ENCODE measurements at places on chromosomes 1 and 21.
A peak's percentile ranks its signal among the peaks of the same experiment; 100 is the strongest.

GRCh38 chr1:205977402-205978014 lies 25.7 kb downstream of the RAB7B start:
- peak; percentile 67 for DNase-seq

GRCh38 chr1:41827991-41828570 lies 90.6 kb downstream of the HIVEP3 start:
- no peak for DNase-seq

- DNase-seq = no peak
Measured at GRCh38 chr1:190615818-190616217, 138.2 kb upstream of the BRINP3 start.

DNA sequence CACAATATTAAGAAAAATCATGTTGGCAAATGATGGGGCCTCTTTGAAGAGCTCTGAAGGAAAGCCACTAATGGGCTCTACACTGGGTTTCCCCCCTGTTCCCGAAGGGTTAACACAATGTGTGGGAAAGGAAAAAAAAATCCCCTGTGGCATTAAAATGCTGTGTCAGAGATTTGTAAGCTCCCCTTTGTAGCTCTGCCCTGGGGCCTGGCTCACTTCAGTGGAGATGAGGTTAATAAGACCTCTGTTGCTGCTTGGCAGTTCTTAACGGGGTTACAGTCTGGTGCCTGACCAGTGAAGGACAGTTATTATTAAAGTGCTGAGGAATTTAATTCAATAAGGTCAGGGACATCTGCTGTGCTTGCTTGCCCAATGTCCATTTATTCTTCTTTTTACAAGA lies 129.7 kb upstream of the UBE2U start:
- DNase-seq = no peak

- DNase-seq = no peak
Measured at GRCh38 chr1:174052621-174053020, 30.5 kb upstream of the RC3H1 start.

DNA sequence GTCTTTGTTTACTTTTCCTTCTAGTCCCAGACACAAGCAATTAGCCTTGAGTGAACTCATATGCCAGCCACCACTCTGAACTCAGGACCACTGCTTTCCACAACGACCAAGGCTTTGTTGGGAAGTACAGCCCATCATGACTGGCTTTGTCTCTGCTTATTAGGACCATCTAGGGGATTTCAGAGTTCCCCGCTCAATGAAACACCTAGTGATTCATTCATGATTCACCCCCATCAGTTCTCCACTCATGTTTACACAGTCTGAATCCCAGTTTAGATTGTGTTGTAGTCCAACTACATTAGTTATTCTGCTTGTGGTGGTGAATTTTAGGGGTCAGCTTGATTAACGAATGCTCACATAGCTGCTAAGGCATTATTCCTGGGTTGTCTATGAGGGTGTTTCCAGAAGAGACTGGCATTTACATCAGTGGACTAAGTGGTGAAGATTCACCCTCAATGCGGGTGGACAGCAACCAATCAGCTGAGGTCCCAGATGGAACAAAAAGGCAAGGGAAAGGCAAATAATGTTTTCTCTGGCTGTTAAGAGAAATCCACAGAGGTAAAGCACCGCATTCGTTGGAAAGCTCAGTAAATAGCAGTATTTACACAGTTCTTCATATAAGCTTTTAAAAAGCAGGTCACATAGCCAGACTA lies 122.7 kb downstream of the RGS21 start:
- DNase-seq = no peak

DNA sequence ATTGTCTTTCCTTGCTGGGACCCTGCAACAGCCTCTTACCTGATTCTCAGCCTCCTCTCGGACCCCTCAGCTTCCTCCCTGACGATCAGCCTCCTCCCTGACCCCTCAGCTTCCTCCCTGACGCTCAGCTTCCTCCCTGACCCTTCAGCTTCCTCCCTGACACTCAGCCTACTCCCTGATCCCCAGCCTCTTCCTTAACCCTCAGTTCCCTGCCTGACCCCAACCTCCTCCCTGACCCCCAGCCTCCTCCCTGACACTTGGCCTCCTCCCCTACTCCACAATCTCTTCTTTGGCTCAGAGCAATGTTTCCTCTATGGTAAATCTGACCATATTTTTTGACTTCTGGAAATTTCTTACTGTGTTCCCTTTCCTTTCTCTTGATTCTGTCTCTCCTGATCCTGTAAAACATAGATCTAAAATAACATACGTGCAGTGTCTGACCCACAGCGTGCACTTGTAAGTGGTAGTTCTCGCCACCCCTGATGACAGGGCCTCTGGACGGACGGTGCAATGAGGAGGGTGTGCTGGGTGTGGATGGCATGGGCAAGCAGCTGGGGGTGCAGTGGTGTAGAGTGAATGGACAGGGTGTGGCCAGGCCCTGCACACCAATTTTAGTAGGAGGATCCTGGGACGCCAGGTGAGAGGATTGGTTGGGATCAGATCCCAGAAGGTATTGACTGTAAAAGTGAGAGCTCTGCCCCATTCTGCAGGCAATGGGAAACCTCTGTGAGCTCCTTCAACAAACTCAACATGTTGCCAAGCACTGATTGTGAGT lies 264.1 kb downstream of the FOXD2 start:
- no peak for DNase-seq

- no peak for DNase-seq
Measured at GRCh38 chr1:17277511-17278159, 28.7 kb downstream of the PADI3 start.

GRCh38 chr1:109630081-109630897 lies 10.7 kb downstream of the AMPD2 start:
- peak; percentile 39 for DNase-seq

- no peak for DNase-seq
Measured at GRCh38 chr21:39610703-39611102, 2.0 kb upstream of the B3GALT5 start.

GRCh38 chr1:111570781-111571181 lies 48.8 kb upstream of the RAP1A start:
- no peak for DNase-seq

GRCh38 chr1:116984406-116985160 lies 17.0 kb upstream of the CD101 start:
- DNase-seq = no peak

GRCh38 chr1:163796394-163796821 lies 474.7 kb downstream of the NUF2 start:
- DNase-seq = no peak

DNA sequence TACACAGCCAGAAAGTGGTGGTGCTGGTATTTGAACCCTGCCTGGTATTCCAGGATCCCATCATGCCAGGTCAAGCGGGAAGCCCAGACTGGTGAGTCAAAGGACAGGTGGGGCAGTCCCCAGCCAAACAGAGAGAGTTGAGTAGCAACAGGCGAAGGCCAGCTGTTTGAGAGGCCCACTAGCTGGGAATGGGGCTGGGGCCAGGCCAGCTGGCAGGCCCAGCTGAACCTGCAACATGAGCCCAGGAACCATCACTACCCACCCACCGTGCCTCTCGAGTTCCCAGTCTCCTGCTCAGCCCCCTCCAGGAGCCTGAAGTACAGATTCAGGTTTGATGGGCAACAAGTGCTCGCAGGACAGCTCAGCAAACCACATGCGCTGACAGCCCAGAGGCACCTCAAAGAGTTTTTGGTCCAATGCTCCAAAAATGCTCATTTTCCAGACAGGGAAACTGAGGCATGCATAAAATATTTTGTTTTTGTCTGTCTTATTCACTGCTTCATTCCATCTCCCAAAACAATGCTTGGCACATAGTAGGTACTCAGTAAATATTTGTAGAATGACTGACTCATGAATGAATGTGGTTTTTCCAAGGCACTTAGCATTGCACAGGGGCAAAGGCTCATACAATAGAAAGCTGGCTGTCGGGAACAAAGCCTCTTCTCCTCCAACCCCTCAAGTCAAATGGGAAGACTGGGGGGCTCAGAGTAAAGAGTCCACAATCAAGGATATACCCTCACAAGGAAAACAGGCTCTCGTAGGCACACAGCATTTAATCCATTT lies 42.5 kb upstream of the CLIC4 start:
- DNase-seq = no peak

GRCh38 chr1:160887071-160887470 lies 2.1 kb upstream of the ITLN1 start:
- DNase-seq = no peak

DNA sequence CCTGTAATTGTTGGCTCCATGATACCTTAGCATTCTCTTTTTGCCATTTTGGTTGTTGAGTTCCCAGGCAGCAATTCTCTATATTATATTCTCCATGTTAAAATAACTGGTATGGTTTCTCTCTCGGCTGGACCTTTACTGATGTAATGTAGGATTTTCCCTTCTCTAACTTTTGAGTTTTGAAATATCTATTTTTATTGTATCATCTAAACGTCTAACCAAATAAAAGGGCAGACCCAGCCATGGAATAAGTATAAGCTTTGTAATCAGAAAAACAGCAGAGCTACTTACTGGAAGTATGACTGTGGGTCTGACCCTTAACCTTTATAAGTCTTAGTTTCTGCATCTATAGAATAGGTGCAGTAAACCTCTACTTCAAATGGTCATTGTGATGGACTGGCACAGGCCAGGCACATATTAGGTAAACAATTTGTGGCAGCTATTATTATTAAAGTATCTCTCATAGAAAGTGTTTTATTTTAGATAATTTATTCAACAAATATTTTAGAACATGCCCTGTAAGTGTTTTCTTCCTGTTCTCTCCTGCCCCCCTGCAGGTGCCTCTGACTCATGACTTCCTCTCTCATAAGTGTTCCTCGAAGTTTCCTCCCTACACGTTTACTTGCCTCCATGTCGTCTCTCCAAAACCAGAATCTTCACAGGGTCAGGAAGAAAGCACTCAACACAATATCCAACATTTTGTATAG lies 224.9 kb upstream of the FGGY start:
- DNase-seq = no peak

GRCh38 chr1:219126377-219126776 lies 47.3 kb upstream of the LYPLAL1 start:
- no peak for DNase-seq

GRCh38 chr1:93042187-93043056 lies 36.7 kb upstream of the MTF2 start:
- no peak for DNase-seq

- no peak for DNase-seq
Measured at GRCh38 chr1:48876330-48876785, 99.7 kb upstream of the BEND5 start.

GRCh38 chr1:175787881-175788280 lies 44.5 kb upstream of the TNR start:
- DNase-seq = no peak

GRCh38 chr21:15141261-15141970 lies 76.6 kb upstream of the NRIP1 start:
- DNase-seq = no peak

DNA sequence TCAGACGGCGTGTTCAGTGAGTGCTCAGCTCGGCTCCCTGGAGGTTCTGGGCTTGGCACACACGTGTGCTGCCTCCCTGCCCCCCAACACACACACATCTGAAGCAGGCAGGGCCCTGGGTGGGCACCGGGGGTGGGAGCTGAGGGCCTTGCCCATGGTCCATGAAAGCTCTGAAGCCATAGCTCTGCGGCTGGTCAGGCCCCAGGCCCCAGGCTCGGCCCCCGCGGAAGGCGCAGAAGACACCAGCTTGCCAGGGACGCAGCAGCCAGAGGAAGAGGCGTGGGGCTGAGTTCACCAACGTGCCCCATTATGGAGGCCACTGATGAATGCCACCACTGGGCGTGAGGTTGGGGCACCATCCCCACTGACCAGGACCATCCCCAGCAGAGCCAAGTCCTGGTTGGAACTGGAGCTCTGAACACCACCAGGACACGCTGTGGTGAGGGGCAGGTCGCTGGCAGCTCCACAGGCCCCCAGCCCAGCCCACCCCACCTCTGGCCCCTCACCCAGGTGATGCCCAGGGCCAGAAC lies 4.2 kb downstream of the AURKAIP1 start:
- no peak for DNase-seq

GRCh38 chr1:227255086-227255732 lies 63.1 kb downstream of the CDC42BPA start:
- DNase-seq = no peak

- peak; percentile 20 for DNase-seq
Measured at GRCh38 chr1:173190101-173190936, 16.8 kb downstream of the TNFSF4 start.

DNA sequence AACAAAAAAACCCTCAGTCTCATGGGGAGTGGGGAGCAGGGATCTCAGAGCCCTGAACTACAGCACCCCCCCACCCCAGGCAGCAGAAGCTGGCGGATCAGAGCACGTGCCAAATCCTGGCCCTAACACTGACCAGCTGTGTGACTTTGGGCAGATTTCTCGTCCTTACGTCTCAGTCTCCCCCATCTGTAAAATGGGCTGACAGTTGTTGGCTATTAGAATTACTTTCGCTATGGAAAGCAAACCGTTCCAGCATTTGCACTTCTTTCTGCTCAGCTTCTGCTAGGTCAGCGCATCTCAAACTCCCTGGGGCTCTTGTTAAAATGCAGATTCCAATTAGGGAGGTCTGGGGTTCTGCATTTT lies 15.5 kb downstream of the TNFRSF8 start:
- DNase-seq = no peak

- no peak for DNase-seq
Measured at GRCh38 chr1:67436511-67437055, 6.4 kb upstream of the SERBP1 start.

GRCh38 chr1:30638811-30639210 lies 84.6 kb downstream of the MATN1 start:
- DNase-seq = no peak

DNA sequence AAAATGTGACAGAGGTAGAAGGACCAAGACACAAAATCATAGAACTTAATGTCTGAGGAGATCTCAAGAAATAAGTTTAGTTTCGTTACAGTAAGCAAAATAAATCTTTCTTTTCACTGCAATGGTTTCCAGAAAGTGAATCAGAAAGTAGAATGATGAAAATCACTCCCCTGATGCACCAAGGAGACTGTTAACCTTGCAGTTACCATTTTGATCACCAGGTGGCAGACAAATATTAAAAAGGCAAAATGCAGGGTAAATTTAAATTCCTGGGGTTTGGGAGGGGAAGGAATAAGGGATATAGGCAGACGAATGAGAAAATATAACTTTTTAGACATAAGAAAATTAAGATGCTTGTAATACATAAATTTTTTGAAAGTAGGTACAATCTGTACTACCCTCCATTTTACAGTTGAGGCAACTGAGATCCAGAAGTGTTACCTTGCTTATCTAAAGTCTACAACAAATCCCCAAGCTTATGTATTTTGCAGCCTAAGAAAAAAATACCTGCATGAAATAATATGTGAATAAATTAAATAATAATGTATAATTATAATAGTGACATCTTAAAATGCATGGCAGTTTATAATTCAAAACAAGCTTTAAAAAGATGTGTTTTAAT lies 253.2 kb downstream of the CRB1 start:
- DNase-seq = no peak

GRCh38 chr21:17454315-17455027 lies 58.4 kb upstream of the CXADR start:
- DNase-seq = peak; percentile 40

Measured in ovary (tissue), 10 donors.